Osteocyte (in vitro differentiated cells): ENCODE measurements at places on chromosomes 5 and 9. TPM values are rescaled to one million over a fixed set of nuclear protein-coding genes. Genes with fewer than 3 reads are reported as not detected.

The SCGB3A1 gene
- total RNA-seq = not detected in 2 replicates

The MARCOL gene
- total RNA-seq = not detected in 2 replicates

The ZNF454 gene
- 1.2 and 1.6 TPM in 2 replicates for total RNA-seq

The LIX1 gene
- total RNA-seq = 0.26 and 0.48 TPM in 2 replicates

The NDFIP1 gene
- total RNA-seq = 62.7 and 70.0 TPM in 2 replicates
